ENCODE measurements at places on chromosomes 5 and 9.

DNA sequence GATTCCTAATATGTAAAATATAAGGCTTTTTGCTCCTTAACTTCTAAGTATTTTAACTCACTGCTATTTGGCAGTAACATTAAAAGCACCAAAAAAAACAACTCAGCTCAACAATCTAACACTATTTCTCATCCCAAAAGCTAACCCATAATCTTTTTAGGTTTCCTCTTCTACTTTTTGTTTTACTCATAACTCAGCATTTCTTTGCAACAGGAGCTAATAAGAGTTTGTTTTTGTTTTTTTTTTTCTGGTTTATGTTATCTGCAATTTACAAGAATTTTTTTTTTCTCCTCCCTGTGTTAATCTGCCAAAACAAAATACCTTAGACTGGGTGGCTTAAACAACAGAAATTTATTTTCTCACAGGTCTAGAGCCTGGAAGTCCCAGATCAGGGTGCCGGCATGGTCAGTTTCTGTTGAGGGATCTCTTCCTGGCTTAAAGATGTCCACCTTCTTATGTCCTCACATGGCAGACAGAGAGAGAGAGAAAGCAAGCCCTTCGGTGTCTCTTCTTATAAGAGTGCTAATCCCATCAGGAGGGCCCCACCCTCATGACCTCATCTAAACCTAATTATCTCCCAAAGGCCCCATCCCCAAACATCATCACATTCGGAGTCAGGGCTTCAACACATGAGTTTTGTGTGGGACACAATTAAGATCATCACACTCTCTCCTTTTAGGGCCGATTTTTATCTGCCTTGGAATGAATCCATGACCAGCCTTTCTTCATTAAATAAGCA lies 31.2 kb downstream of the ARL15 start:
- DNase-seq = no peak

DNA sequence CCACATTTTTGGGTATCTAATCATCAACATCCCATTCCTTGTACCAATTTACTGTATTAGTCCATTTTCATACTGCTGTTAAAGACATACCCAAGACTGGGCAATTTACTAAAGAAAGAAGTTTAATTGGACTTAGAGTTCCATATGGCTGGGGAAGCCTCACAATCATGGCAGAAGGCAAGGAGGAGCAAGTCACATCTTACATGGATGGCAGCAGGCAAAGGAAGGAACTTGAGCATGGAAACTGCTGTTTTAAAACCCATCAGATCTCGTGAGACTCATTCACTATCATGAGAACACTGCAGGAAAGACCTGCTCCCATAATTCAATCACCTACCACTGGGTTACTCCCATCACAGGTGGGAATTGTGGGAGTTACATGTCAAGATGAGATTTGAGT lies 95.4 kb upstream of the SLCO6A1 start:
- no peak for DNase-seq

- no peak for DNase-seq
Measured at GRCh38 chr5:149791881-149792280, 61.8 kb downstream of the PPARGC1B start.

GRCh38 chr5:160435532-160435931 lies 13.9 kb downstream of the PTTG1 start:
- no peak for DNase-seq

- no peak for DNase-seq
Measured at GRCh38 chr9:98002808-98003207, 19.7 kb downstream of the ANP32B start.

DNA sequence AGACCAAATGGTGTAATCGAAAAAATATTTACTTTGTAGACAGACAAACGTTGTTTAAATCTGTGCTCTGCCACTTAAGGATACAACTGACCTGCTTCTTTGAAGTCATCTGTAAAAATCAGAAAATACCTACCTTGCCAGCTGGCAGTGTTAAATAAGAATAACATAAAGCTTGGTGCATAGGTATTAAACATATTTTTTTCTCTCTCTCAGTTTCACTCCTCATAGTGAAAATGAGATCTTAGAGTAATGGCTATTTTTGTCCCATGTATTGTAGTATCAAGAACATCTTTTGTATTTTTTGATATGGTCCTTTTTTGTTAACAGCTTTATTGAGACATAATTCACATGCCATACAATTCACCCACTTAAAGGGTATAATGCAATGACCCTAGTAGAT lies 17.9 kb upstream of the RANBP17 start:
- no peak for DNase-seq

Data from Caki2 (cell line).